Muscle of back (tissue), 13 donors: ENCODE measurements at places on chromosomes 11 and 22.

GRCh38 chr11:76706667-76707066, 36.1 kb upstream of the LRRC32 start:
- DNase-seq: no peak

GRCh38 chr11:118633979-118634378, 26.6 kb downstream of the PHLDB1 start:
- DNase-seq: no peak

DNA sequence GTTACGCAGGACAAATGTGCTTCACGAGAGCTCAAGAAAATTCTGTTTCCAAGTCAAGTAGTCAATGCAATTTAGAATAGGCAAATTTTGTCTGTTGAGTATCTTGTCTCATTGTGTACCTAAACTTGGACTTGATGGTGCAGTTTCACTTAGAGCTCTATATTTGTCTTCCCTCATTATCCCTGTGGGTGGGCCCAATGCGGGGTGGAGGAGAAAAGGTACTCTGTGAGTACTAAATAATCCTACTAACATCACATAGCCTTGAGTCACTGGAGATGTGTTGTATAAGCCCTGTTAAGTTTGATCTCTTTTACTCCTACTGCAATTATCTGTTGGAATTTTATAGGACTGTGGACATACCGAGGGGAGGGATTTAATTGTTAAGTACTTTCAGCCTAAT, 331.2 kb downstream of the METTL15 start:
- no peak for DNase-seq

DNA sequence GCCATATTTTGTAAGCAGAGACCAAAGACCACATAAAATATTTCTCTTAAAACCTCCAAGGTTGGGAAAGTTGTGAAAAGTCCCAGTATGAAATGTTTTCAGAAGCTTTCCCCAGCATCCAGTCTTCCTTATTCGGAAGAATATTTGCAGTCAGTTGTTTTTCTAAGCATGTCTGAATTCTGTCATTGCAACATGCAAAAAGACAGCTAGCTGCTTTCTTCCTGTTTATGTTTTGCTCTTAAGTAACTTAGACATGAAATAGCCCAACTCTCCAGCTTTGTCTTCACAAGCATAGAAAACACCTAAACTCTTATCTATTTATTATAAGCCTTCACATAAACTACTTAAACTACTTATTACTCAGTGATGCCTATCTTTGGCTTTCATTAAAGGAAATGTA, 57.9 kb upstream of the MMP13 start:
- DNase-seq: no peak

DNA sequence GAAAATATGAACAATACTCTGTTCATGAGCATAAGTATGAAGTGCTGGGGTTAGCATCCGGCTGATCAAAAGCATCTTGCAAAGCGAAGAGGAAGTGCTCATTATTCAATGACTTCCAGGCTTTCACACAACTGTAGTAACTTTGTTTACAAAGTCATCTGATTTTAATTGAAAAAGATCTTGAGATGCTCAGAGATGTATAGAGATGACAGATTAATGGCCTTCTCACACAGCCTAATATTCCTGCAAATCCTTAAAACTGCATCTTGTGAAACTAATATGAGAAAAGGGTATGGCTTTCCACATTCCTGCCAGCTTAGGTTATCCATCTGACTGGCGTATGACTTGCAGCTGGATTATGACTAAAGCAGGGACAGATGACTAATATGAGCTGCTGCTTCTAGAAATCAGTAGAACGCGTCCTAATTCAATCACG, 125.4 kb downstream of the CASP12 start:
- DNase-seq: peak; percentile 74

DNA sequence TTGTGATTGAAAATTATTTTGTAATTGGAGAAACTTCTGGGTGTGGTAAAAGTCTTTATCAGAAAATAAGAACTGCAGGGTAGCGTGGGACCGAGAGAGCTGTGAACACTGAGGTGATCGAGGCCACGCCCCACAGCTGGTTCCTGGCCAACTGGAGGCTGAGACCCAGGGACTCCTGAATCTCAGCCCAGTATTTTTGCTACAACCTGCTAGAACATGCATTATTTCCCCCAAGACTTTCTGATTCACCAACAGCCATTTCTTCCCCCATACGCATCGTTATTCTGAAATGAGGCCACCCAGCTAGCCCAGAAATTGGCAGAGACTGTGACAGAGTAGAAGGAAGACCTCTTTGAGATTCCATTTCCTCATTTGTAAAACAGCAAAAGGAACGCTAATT, 3.4 kb upstream of the FGF19 start:
- no peak for DNase-seq
